Astrocyte of the hippocampus (primary cell): ENCODE measurements at places on chromosomes 2 and 18.
A peak's percentile ranks its signal among the peaks of the same experiment; 100 is the strongest.

DNA sequence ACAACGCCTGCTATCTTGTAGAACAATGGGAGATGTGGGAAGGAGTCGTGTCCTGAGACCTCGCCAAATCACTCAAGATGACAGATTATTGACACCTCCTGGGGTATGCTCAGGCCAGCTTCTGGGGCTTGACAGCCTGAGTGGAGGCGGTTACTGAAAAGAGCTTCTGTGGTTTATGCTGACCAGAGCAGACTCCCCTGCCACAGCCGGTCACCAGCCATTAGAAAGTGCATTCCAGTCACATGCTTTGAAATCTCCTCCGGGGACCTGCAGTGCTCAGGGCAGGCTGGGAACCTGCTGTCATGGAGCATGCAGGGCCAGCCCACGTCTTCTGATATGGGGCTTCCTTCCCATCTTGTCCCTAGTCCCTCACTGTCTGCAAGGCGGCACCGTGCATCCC, 215.9 kb downstream of the SEPTIN10 start:
- DNase-seq: no peak

DNA sequence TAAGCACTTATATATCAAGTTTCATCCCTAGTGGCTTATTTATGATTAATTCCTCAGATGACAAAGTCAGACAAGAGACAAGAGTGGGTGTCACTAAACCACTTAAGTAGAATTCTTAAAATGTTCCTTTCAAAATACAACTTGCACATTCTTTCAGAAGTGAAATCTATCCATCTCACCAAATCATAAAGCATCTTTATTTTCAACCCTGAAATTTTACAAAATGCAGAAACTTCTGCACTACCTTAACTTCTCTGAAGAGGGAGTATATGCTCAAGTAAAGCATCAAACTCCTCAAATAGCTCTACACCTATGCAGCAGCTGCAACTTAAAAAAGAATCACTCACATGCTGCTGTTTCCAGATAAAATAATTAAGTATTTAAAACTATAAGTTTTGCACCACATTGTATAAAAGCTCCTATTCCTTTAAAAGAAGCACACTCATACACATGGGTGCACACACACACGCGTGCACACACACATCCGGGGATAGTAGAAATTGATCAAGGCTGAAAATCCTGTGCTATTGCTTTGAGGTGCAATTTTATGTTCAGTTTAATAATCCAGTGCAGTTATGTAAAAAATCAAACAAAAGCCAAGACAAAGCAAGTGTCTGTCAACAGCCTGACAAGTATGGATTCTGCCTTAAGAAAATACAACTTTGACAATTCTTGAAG, 244.5 kb downstream of the TCF4 start:
- DNase-seq: peak; percentile 49

DNA sequence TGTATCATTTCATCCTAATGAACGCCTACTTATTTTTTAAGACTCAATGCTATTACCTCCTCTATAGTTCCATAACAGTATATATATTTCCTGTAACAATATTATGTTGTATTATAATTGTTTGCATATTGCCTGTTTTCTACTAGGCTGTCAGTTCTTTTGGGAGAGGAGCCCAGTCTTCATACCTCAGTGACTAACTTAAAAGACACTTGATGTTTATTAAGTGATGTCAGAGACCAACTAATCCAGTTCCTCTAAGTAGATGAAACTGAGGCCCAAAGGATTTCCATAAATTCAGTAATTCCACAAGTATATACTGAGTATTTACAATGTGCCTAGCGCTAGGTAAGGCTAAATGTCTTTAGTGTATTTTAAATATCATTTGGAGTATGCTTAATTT, 48.9 kb upstream of the AAK1 start:
- peak; percentile 66 for DNase-seq

GRCh38 chr2:154402213-154402612, 296.3 kb upstream of the KCNJ3 start:
- DNase-seq: peak; percentile 30

GRCh38 chr18:52569492-52569891, 229.5 kb downstream of the DCC start:
- DNase-seq: peak; percentile 22

GRCh38 chr2:179938026-179938425, 69.1 kb downstream of the CWC22 start:
- DNase-seq: no peak

- no peak for DNase-seq
Observed at GRCh38 chr2:79638954-79639353, 126.1 kb downstream of the CTNNA2 start.

DNA sequence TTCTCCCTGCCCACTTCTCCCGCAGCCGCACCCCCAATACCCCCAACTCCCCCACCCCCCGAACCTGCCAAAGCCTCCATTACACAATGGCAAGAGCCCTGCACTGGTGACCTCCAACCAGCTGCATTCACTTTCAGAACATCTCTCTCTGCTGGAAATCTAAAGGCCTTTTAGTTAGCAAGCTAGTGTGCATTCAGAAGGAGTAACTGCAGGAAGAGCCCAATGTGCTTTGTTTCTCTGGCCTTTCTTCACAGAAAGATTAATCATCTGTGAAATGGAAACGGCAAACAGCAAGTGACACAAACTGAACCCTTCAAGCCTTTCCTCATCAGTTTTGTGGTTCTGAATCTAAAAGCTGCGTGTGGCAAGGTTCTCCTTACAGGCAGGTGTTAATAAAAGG, 124.2 kb downstream of the OLA1 start:
- DNase-seq: peak; percentile 21

DNA sequence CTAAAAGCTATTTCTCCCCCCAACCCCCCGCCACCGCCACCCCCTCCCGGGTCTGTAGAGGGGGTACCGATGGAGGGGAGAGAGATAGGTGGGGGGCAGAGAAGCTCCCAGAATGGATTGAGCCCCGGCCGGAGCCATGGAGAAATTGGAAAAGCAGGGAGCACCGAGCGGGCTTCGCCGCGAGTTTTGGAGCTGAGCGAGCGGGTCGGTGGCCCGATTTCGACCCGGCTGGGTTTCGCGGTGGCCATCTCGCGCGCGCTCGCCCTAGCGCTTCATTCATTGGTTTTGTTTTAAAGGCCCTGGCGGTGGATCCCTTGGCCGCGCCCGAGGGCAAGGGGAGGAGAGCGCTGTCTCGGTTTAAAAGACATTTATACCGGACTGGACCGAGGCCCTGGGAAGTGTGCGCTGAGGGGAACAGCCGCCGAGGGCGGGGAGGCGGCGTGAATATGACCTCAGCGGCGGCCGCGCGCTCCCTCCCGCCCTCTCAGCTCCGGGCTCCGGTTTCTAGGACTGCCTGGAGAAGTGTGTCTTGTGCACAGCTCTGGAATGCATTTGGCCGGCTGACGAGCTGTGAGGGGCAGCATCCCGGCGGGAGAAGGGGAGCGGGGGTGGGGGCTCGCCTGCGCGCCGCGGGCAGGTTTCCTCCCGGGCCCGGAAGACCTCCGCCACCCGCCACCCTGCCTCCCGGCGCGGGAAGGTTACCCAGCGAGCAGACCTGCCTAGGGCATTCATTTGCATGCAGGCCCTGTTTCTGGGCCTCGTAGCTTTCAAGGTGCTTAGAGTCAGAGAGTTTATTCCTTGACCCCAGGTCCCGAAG, 1.7 kb upstream of the SMAD7 start:
- peak; percentile 97 for DNase-seq

- DNase-seq: no peak
Observed at GRCh38 chr2:193837111-193837738, 1642.5 kb upstream of the TMEFF2 start.

GRCh38 chr18:3458378-3458777, 8.4 kb downstream of the TGIF1 start:
- no peak for DNase-seq

GRCh38 chr2:69020496-69021426, 7.8 kb downstream of the ANTXR1 start:
- DNase-seq: peak; percentile 38

DNA sequence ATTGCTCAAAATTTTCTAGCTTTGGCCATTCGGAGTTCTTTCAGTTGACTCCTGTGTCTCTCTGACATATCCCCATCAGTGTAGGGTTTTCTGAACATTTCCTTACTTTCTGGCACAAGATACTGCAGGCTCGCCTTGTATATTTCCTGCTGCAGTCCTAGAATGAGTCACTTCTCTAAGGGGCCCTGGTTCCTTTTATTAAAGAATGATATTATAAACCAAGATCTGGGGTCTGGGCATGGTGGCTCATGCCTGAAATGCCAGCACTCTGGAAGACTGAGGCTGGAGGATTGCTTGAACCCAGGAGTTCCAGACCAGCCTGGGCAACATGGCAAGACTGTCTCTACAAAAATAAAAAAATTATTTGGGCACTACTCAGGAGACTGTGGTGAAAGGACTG, 3.0 kb upstream of the RPL37A start:
- peak; percentile 50 for DNase-seq

DNA sequence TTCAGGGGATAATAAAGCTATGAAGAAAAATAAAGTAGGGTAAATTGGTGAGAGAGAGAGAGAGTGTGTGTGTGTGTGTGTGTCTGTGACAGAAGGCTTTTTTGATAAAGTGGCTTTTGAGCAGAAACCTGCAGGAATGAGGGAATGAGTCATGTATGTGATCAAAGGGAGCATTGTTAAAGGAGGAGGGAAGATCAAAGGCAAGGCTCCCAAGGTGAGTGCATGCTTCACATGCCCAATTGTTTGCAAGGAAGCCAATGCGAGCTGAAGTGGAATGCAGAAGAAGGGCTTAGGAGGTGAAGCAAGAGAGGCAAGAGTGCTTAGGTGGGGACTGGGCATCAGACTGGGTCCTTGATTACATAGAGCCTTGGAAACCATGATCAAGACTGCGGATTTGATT, 96.8 kb downstream of the DNAH6 start:
- no peak for DNase-seq

- peak; percentile 93 for DNase-seq
Observed at GRCh38 chr2:14016289-14016955, 616.1 kb upstream of the LRATD1 start.

DNA sequence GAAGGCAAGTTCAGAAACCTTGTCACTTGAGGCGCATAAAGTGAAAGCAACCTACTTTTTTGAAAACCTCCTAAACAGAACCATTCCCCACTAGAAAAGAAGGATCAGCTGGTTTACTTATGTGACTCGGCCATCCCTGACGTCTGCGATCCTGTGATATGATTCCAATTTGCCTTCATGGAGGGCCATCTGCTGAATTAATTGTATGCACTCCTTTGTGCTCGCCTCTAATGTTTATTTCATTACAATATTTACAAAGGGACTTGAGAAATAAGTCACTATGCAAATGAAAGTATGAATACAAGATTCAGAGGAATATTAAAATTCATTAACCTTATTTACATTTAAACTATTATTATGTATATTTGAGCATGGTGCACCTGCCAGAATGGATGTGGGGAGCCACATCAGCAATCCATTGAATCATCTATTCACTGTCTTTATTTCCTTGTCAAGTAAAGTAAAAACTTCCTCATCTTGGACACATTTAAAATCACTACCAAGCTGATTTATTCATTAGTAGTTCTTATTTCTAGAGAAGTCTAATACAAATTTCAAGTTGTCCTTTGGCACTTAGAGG, 96.5 kb downstream of the RBM43 start:
- no peak for DNase-seq

- peak; percentile 61 for DNase-seq
Observed at GRCh38 chr2:17171446-17172049, 346.7 kb downstream of the RAD51AP2 start.

- no peak for DNase-seq
Observed at GRCh38 chr2:120077896-120078295, 65.0 kb downstream of the EPB41L5 start.

- DNase-seq: no peak
Observed at GRCh38 chr18:51711298-51711889, 513.9 kb upstream of the MEX3C start.

GRCh38 chr2:12867631-12868287, 151.0 kb downstream of the TRIB2 start:
- DNase-seq: no peak

- DNase-seq: no peak
Observed at GRCh38 chr18:58032233-58032632, 11.8 kb upstream of the NEDD4L start.

DNA sequence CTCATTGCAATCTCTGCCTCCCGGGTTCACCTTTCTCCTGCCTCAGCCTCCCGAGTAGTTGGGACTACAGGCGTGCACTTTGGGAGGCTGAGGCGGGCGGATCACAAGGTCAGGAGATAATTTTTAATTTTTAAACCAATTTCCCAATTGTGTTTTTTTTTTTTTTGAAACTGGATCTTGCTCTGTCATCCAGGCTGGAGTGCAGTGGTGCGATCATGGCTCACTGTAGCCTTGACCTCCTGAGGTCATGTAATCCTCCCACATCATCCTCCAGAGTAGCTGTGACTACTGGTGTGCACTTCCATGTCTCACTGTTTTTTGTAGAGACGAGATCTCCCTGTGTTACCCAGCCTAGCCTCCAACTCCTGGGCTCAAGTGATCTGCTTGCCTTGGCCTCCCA, 49.3 kb downstream of the GLS start:
- no peak for DNase-seq

- no peak for DNase-seq
Observed at GRCh38 chr2:172655838-172656573, 79.6 kb upstream of the RAPGEF4 start.

GRCh38 chr2:188414411-188414810, 122.7 kb downstream of the GULP1 start:
- peak; percentile 18 for DNase-seq

- DNase-seq: no peak
Observed at GRCh38 chr2:18492721-18493120, 67.7 kb downstream of the RDH14 start.

GRCh38 chr2:223894009-223894408, 51.1 kb downstream of the WDFY1 start:
- DNase-seq: no peak

DNA sequence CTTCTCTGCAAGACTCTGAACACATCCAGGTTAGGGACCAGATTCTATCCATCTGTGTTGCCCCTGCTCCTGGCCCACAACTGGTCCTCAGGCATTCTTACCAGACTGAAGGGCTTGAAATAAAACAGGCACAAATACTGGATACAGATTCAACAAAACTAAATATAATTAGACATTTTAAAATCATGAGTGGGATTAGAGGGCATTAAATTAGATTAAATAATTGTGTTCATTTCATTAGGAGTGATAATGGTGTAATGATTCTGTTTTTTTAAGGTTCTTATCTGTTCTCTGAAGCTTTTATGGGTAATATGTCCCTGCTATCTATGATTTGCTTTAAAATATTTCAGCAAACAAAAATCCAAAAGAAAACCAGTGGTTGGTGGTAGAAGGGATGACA, 226.5 kb downstream of the IRS1 start:
- DNase-seq: no peak

DNA sequence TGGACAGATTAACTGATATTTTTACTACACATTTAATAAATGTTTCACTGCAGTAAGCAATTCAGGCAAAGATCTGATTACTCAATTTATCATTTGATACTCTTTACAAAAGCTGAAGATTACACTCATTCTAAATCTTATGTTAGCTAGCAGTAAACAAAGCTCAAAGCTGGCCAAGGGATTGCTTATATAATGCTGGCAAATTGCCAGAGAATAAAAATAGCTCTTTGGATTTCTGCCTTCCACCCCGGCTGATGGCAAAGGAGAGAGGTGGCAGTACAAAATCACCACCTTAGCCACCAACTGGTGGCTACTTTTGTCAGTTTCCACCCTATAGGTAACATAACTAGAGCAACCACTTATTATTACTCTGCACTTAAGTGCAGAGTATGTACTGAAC, 320.5 kb downstream of the FSIP2 start:
- DNase-seq: peak; percentile 23
